Panc1 (cell line): ENCODE measurements at places on chromosomes 13 and 19.

DNA sequence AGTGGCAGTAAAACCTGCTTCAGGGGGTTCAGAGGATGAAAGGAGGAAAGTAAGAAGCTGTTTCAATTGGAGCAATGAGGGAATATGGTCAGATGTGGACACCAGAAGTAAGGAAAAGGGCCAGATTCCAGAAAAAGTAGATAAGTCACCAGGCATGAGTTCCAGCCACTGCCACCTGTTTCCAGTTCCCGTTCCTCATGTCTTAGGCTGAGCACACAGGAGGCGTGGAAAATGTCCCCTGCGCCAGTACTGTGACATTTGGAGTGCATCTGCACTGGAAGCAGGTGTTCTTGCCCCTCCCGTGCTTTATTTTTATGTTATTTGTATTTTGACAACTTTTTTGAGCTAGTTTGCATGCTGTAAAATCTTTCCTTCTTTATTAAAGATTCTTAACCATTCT is 25.3 kb downstream of the LMO7 start:
- DNase-seq: no peak

- DNase-seq: no peak
These were observed 81.2 kb upstream of the STK24 start for GRCh38 chr13:98658131-98658530.

DNA sequence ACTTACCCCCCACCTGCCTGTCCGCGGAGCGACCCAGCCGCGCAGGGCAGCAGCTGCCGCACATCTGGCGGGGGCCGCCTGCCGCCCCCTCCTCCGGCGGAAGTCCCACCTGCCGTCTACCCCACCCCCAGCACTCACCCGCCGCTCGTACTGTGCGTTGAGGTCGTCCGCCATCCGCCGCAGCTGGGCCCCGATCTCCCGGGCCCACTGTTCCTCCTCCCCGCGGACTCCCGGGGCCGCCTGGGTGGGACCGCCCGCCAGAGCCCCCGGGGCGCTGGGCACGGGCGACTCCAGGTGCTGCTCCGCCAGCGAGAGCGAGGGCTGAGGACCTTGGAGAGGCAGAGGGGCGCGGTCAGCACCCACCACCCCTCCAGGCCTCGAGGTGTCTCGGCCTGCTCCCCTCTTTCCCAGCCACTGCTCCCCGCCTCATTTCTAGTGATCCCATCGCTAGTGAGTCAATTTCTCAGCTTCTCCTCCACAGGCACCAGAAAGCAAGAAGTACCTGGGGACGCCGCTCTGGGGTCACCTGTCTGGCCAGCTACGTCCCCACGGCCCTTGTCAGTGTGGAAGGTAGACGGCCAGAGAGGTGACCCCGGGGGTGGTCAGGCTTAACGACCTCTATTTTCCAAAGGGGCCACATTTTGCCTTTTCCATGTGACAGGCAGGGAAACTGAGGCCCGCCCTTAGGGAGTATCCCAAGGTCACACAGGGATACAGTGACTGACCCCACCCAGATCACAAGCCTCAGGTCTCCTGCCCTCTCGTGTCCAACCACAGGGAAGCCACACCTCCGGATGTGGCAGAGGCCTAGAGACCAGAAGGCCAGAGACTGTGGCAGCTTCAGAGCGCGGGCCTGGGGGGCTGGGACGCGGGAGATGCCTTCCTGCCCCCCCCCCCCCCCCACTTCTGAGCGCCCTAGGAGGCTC is 4.3 kb downstream of the BBC3 start:
- no peak for DNase-seq

GRCh38 chr13:33787051-33787591 is 30.8 kb upstream of the RFC3 start:
- DNase-seq: no peak

DNA sequence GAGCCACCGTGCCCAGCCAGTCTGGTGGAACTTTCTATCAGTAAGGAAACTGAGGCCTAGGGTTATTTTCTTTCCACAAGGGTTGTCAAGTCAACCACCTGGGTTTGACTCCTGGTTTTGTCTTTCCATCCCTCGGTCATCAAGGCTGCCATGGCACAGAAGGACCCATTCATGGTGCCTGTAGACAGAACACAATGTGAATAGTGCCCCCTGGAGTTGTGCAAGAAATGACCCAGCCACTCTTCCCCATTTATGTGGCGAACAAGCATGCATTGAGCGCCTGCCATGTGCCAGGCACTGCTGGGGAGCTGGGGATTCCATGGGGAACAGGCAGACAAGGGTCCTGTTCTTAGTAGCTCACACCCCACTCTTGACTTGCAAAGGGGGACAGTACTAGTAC is 4.1 kb downstream of the SMARCA4 start:
- no peak for DNase-seq

DNA sequence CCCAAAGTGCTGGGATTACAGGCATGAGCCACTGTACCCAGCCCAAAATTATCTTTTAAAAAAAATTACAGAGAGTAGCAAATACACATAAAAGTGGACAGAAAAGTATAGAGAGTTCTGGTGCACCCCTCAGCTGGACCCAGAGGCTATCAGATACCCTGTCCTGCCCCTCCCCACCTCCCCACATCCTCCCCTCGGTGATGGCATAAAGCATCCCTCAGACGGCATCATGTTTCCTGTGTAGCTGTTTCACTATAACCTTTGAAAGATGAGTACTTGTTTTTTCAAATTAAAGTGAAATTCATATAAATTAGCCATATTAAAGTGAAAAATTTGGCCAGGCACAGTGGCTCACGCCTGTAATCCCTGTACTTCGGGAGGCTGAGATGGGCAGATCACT is 20.1 kb downstream of the SLC27A1 start:
- DNase-seq: no peak

- DNase-seq: no peak
These were observed 229.1 kb upstream of the TSHZ3 start for GRCh38 chr19:31578326-31578725.

DNA sequence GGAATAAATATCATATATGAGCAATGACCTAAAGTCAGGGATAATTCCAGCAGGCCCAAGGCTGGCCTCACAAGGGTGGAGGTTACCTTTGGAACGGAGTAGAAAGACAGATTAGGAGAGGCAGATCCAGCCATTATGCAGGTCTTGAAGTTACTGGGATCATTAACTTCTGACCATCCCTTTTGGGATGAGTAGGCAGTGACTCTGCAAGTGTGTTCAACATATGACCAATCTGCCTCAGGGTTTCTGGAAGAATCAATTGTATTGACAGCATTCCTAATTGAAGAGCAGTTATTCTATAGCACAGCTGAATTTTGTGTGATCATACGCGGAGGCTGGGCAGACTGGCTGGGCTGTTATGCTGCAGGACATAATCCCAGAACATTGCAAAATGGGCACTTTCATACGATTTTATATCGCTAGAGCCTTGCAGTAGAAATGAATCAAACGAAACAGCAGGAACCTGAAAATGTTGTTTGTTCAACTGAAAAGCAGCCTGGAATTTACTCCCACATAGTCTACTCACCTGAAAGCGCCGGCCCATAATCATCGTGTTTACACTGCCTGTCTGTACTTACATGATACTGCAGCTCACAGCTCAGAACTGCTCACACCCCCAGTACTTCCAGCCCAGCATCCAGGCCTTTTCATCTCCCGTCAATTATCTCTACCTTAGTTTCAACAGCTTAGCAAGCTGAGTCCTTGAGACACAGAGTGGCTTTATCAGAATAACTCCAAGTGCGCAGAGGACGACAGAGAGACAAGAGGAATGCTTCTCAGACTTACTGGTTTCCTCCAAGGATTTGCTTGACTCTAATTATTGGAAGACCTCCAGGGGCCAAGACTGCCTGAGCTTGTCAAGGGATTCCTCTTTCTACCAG is 556.1 kb downstream of the EFNB2 start:
- no peak for DNase-seq
